ENCODE measurements at places on chromosomes 3 and 15.

- DNase-seq = peak; percentile 86
These were observed 28.1 kb upstream of the CNBP start for GRCh38 chr3:129211772-129212171.

DNA sequence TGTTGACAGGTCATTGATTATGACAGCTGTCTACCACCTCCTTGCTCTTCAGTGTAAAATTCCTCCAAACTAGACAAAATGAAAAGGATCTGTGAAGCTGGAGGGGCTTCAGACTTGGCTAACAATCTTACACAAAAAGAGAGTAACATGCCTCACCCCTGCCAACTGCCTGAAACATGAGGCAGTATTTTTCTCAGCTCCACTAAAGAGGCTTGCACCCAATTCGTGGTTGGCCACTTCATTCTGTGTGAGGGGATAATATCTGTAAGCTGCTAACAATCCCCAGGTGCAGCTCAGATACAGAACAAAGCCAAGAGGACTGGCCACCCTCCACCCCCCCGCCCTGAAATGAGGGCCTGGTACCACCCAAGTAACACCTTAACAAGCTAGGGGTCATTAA lies 2.8 kb downstream of the MB21D2 start:
- DNase-seq = no peak

DNA sequence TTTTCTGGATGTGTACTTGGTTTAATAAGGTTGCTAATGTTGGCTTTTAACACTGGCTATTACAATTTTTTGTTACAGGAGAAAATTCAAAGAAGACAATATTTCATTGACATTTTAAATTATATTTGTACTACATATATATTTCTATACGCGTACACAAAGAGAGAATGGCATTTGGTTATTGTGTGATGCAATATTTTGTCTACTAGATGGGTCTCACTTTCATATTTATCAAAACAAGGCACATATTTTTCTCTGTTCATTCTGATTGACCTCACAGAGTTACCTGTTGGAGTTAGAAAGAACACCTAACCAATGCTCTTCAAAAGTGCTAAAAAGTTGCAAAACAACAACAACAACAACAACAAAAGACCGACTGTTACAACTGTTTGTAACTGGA lies 50.2 kb upstream of the VGLL3 start:
- DNase-seq = no peak

GRCh38 chr3:74648107-74648506 lies 33.6 kb upstream of the CNTN3 start:
- no peak for DNase-seq

DNA sequence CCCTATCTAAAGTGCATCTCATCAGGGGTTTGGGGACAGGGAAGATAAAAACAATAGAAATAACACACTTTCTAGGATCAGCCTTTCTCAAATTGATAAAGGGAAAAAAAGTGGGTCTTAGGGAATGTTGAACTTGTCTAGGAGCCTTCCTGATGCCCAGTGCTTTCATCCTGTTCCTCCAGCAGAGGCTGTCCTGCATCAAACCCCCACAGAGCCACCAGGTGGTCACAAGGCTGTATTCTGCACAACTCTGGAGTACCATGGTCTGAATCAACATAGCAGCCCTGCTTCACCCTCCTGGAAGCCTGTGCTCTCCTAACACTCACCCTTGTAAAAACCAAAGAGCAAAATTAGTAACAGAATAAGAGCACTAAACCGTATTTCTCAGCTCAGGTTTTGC lies 118.5 kb upstream of the SLC25A36 start:
- no peak for DNase-seq

DNA sequence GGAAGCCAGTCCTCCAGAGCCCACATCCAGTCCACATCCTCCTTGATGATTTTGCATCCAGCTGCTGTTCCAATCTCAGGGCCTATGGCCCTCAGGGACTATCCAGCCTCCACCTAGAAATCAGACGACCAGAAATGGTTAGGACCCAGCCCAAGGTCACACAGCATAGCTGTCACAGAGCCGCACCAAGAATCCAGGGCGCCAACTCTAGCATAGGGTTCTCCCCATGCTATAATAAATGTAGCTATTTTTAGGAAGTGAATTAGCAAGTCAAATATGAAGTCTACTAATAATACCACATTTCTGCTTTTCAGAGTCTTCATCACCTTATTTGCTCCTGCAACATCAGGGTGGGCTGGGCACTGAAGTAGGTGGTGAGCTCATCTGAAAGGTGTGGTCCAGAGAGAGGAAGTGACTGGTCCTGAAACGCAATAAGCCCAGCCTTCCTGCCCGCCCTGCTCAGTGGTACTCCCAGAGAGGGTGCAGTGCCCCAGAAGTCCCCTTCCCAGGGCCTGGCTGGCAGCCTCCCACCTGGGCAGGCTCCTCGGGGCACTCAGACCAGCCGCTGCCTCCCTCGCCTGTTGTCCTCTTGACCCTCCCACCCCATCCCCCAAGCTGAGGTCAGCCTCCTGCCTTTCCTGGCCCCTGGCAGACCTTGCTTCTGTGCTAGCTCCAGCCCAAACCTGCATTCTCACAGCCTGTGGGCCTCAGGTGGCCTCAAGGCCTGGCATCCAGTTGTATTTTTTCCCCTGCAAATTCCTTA lies 17.6 kb upstream of the CYP11A1 start:
- DNase-seq = peak; percentile 86

- DNase-seq = no peak
These were observed 78.4 kb upstream of the PRR23E start for GRCh38 chr3:127114337-127115070.

DNA sequence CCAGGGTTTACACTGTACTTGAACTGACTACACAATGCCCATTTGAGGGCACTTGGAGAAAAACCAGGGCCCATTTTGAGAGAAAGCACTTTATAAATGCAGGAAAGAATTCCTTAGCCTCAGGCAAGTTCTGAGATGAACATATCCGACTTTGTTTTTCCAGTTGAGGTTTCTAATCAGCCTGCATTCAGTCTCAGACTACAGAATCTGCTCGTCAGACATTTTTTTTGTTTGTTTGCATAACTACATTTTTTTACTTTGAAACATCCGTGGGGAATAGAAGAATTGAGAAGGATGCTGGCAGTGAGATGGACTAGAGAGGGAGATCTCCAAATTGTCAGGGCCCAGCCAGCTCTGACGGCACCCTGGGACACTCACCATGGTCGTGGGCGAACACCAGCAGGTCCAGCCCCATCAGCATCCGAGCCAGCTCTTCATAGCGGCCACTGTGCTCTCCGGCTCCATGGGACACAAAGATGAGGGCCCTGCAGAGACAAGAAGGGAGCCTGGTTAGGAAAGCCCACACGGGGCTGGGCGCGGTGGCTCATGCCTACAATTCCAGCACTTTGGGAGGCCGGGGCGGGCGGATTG lies 40.8 kb downstream of the MGLL start:
- no peak for DNase-seq
